ENCODE measurements at places on chromosomes 12 and 14.

DNA sequence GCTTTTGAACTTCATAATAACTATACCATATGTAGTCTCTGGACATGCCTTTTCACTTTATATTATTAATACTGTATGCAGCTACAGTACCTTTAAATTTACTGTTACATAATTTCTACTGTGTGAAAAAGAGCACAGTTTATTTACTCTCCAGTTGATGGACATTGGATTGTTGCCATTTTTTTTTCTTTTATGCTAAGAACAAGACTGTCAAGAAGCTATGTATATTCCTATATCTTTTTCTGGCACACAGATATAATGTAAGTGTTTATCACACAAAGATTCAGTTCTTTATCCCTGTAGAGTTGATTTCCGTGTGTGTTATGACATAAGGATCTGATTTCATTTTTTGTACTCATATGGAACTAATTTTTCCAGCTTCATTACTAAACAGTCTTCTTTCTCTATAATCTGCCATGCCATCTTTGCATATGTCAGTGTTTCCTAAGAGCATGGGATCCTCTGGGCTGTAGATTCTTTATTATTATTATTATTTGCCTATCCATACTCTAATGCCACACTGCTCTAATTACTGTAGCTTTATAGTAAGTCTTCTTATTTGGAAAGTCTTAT lies 593.0 kb upstream of the ATP2B1 start:
- no peak for DNase-seq

DNA sequence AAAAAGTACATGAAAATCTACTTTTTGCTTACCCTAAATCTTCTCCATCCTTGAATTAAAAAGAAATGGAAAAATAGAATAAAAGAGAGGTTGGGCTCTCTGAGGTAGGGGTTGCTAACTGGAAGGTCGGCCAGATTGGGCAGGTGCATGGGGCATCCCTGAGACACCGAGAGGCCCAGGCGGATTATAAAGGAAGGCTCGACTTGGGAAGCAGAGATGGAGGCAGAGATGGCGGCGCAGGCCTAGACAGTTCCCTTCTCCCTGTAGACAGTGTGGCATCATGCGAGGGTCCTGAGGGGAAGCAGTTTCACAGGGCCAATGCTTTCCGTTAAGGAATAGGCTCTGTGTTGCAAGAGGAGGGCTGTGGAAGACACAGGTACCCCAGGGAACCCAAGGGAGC lies 3.7 kb upstream of the KRT74 start:
- DNase-seq = no peak

- DNase-seq = no peak
Observed at GRCh38 chr12:124442281-124442680, 125.1 kb downstream of the NCOR2 start.

DNA sequence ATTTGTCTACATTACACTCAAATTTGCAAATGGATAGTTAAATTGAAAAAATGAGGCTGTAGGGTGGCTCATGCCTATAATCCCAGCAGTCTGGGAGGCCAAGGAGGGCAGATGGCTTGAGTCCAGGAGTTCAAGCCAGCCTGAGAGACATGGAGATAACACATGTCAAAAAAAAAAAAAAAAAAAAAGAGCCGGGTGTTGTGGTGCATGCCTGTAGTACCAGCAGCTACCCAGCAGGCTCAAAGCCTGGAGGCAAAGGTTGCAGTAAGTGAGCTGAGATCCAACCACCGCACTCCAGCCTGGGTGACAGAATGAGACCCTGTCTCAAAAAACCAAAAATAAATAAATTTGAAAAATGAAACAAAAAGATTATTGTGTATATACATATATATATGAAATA lies 119.9 kb upstream of the MGAT4C start:
- no peak for DNase-seq

GRCh38 chr14:55740649-55740989 lies 160.6 kb downstream of the KTN1 start:
- DNase-seq = no peak

DNA sequence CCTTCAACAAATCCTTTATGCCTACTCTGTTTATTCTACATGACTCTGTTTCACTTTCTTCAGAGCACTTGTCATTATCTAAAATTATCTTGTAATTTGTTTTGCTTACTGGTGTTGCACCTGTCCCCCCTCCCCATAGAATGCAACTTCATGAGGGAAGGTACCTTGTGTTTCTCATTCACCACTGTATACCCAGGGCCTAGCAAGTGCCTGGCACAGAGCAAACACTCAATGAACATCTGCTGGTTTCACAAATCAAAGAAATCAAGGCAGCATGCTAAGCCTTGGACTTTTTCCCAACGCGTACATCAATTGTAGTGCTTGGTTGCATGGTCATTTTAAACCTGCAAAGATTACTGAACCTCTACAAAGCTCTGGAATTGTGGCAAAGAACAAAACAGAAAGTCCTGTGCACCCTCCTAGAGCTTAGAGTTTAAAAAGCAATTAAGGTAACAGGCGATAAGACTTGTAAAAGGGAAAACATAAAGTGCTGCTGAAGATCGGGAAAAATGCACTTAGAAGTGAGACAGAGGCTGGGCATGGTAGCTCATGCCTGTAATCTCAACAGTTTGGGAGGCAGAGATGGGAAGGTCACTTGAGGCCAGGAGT lies 479.1 kb downstream of the MED13L start:
- no peak for DNase-seq

DNA sequence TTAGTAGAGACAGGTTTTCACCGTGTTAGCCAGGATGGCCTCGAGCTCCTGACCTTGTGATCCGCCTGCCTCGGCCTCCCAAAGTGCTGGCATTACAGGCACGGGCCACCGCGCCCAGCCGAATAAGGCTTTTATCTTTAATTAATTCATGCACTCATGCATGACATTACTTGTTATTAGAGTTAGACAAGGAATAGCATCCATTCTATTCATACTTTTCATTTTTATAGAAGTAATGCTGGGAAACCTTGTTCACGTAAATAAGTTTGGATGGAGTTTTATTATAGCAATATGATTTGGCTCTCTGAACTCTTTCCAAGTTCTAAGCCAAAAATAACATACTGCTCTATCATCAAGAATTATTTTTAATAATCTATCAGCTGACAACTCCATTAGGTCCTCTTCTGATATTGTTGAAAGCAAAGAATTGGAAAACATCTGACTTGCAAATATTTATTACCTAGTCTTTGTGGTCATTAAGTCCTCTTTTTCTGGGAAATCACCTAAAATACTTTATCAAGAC lies 168.8 kb upstream of the CCND2 start:
- DNase-seq = no peak

- DNase-seq = no peak
Observed at GRCh38 chr14:94290197-94290596, 2.9 kb downstream of the SERPINA10 start.

DNA sequence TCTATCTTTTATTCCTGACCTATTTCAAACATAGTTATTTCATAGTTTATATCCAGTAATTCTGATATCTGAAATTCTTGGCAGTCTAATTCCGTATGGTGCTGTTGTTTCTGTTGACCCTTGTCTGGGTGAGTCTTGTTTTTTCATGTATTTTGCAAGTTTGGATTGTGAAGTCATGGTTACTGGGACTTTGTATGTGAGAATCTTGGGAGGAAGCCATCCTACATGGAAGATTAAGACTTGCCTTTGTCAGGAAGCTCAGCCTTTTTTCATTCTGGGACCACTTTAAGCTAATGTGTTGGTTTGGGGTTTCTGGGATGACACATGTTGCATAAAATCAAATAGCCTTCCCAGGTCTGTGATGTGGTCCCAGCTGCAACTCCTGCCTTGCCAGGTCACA lies 191.6 kb upstream of the E2F7 start:
- no peak for DNase-seq

GRCh38 chr14:96055753-96056508 lies 16.8 kb downstream of the C14orf132 start:
- no peak for DNase-seq

- DNase-seq = no peak
Observed at GRCh38 chr12:93378998-93379325, 1.2 kb downstream of the NUDT4 start.

- DNase-seq = no peak
Observed at GRCh38 chr12:107031061-107031460, 44.1 kb upstream of the MTERF2 start.

Data from neural crest cell (in vitro differentiated cells).